ENCODE measurements at places on chromosomes 1 and 21.

DNA sequence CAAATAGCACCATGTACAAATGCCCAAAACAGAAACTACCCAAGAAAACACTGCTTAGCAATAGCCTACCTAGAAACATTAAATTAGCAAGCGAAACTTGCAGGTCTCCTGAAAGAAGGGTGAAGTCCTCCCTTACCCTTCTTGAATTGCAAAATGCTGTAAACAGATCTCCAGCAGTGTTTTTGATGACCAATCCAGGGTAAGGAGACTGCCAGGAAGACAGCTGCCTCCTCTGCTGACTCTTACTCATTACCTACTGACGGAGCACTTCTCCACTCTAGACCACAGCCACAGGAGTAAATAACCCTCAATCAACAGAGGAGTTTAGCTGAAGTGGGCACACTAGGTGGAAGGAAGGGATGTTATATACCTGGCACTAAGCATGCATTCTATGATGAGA lies 32.2 kb upstream of the GADD45A start:
- peak; percentile 69 for DNase-seq

DNA sequence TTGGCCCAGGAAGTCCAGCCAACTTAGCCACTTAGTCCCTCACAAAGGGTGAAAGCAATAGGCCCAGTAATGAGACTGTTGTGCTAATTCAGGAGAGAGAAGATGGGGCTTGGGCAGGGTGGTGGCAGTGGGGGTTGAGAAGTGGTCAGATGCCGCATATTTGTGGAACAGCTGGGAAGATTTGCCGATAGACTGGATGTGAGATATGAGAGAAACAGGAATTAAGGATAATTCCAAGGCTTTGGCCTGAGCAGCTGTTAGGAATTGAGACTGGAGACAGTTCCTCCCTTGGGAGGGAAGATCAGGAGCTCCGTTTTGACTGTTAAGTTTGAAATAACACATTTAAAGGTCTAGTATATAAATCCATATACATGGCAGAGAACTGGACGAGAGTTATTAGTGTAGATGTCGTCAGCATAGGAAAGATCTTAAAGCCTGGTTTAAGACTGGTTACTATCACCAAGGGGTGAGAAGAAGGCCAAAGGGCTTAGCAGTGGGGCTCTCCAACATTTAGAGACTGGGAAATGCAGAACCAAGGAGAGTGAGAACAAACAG lies 323.7 kb upstream of the FAM78B start:
- DNase-seq: no peak

DNA sequence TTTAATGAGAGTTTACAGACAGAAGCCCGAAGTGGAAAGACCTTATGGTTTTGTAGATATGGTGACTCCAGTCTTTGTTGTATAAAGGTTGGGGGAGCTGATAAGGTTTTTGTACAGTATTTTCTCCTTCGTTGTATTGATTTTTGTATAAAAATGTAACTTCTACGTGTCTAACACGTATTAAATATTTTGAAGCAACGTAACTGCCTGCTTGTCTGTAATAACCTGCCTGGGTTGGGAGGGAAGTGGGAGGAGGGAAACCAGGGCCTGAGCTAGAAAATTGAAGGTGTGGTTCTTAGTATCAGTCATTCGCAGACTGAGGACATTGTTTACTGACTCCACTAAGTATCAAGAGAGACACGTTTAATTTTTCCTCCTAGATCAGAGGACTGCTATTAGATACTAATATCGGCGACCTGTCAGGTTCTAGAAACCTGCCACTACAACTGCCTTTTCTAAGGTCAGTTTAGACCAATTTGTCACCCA lies 2.2 kb downstream of the IER5 start:
- peak; percentile 40 for DNase-seq

DNA sequence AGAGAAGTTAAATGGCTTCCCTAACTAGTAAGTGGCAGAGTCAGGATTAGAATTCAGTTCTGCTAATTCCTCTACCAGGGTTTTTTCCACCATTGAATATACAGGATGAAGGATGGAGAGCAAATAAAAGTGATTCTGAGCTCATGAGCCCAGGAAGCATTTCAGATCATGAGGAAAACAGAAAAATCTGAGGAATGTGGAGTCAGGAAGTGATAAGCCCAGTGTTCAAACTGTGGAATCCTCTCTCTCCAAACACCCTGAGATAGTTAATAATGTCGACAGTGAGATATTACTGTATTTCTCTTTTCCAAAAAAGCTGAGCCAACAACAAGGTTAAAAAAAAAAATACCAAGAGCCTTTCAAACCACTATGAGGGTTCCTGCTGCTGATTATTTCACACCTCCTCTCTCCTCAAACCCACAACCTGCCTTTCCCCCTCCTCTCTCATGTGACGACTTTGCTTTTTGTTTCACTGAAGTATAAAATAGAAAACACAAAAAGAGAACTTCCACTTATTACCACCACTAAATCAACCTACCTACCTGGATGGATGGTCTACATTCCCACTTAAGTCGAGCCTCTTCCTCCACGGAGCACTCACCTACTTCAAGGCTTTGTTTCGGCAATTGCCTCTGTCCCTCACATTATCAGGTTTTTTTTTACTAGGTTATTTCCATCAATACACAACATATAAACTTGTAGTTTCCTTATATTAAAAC lies 8.9 kb downstream of the SLAMF1 start:
- DNase-seq: peak; percentile 6

- DNase-seq: no peak
Observed at GRCh38 chr1:228175316-228176023, 9.9 kb downstream of the IBA57 start.

- DNase-seq: no peak
Observed at GRCh38 chr1:7932524-7933138, 8.0 kb downstream of the TNFRSF9 start.

- DNase-seq: no peak
Observed at GRCh38 chr1:194990483-194990882, 1617.8 kb downstream of the KCNT2 start.

DNA sequence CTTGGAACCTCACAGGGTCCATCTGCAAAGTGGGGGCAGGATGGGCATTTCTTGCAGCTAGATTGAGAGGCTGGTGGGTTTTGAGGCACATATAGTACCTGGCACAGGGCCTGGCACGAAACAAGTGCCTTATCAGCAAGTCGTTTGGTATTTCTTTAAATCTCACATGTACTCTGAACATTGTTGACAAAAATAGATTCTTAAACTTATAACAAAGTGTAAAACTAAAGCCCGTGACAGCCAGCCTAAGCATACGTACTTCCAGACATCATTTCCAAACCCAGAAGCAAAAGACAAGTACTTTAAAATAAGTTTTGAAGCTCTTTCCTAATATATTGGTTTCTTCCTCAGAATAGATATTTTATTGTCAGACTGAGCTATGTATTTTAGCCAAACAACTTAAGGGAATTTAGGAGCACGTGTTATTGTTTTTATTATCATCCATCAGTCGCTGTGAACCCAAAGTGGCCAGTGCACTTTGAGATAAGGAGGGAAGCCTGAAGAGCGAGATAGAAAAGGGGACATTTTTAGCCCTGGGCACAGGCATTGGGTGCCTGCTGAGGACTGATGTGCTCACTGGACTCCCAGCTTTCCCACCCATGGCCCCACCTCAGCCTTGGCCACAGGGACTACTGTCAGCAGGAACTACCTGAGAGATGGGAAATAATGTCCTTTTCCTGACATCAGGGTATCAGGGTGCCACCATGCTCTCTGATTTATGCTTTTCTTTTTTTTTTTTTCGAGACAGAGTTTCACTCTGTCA lies 3.0 kb downstream of the FBLIM1 start:
- no peak for DNase-seq

GRCh38 chr1:118334506-118334905 lies 149.5 kb upstream of the SPAG17 start:
- DNase-seq: no peak

DNA sequence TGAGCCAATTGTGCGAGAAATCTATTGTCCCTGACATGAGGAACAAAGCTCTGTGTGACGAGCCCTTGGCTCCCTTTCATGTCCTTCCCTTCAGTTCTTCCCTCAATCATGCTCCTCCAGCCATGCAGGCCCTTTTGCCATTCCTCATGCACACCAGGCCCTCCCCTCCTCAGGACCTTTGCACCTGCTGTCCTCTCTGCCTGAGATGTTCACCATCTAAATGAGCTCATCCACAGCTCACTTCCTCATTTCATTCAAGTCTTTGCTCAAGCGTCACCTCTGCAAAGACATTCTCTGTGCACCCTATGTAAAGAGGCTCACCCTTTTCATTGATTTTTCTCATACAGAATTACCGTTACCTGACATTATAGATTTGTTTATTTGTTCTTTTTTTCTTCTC lies 43.7 kb downstream of the C8B start:
- peak; percentile 31 for DNase-seq

GRCh38 chr1:181251713-181252075 lies 163.2 kb downstream of the IER5 start:
- DNase-seq: no peak

DNA sequence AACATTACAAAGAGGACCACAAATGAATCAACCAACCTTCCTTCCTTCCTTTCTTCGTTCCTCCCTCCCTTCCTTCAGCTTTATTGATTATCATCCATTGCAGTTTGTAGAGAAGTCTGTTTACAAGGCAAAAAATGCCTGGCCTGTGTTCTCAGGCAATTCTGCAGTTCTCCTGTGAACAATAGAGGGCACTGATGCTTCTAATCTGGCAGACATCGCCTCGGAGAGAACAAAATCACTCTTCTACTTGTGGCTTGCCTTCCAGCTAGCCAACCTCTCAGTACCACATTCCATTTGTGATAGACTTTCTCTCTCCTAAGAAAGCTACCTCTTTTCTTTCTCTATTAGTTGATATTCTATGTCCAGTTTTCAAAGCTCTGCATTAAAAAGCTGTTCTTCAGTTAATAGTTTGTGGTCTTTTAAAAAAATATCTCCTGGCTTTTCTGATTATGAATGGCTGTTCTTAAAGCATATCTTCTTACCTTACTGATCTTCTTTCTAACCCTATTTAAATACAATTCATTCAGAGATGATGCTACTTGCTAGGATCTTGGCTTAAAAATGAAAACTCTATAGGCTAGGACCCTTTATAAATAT lies 26.9 kb upstream of the ESRRG start:
- DNase-seq: peak; percentile 70

- DNase-seq: no peak
Observed at GRCh38 chr1:114428083-114428754, 82.8 kb downstream of the TRIM33 start.

- DNase-seq: no peak
Observed at GRCh38 chr1:18629659-18630510, 761 bp upstream of the PAX7 start.

GRCh38 chr1:119133987-119134386 lies 6.5 kb downstream of the WARS2 start:
- DNase-seq: peak; percentile 78

- peak; percentile 69 for DNase-seq
Observed at GRCh38 chr1:206890125-206891060, 6.8 kb upstream of the IL24 start.

- DNase-seq: no peak
Observed at GRCh38 chr1:203636291-203636690, 9.7 kb downstream of the ATP2B4 start.

- DNase-seq: no peak
Observed at GRCh38 chr1:51100264-51100880, 1.7 kb upstream of the C1orf185 start.

- DNase-seq: peak; percentile 33
Observed at GRCh38 chr1:204650911-204651570, 34.5 kb downstream of the LRRN2 start.

GRCh38 chr1:238767321-238767720 lies 619.0 kb upstream of the CHRM3 start:
- DNase-seq: no peak

- peak; percentile 30 for DNase-seq
Observed at GRCh38 chr1:156766298-156767100, 836 bp upstream of the PRCC start.

DNA sequence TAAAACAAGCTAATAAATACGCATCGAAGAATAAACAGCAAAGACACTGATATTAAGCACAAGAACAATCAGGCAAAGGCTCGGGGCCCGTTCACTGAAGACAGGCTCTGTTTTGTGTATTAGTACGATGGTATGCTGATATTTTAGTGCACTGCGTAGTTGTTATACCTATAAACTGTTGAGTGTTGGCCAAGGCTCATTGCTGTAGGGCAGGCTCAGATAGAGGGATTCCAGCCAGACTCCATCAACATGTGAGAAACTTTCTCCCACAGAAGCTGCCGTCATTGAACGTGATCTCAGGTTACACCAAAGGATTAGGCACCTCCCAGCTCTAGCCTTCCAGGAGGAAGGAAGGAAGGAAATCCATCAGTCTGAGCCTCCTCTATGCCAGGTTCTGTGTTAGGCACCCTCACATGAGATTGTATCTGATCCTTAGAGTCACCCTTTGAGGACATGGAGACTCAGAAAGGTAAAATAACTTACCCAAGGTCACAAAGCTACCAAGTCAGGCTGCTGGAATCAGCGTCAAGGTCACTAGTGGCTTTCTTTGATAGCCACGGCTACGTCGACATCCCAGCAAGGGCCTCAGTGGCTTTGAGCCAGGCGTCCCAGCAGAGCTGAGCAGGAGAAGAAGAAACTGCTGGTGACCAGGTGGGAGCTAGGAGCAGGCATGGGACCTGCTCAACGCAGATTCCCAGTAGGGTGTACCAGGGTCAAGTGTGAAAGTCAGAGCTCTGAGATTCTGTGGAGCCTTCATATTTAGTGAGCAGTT lies 14.8 kb downstream of the BCAR3 start:
- peak; percentile 53 for DNase-seq

- DNase-seq: no peak
Observed at GRCh38 chr1:65679773-65680172, 112.9 kb upstream of the PDE4B start.

DNA sequence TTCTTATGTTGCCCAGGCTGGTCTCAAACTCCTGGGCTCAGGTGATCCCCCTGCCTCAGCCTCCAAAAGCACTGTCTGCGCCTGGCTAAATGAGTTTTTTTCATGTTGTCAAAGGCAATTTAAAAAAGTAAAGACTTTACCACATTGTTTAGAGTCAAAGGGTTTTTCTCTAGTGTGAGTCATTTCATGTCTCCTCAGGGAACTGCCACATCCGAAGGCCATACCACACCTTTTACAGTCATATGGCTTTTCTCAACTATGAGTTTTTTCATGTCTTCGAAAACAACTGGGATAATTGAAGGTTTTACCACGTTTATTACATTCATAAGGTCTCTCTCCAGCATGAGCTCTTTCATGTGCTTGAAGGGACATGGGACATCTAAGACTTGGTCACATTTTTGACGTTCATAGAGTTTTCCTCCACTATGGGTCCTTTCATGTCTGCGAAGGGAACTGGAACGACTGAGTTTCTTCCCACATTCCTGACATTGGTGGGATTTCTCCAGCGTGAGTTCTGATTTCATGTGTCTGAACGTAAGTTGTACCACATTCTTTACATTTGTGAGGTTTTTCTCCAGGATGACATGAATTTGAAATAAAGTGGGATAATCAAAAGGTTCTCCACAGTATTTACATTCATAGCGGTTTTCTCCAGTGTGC lies 65.6 kb downstream of the UCHL5 start:
- DNase-seq: no peak

- peak; percentile 25 for DNase-seq
Observed at GRCh38 chr1:110017792-110018191, 16.6 kb upstream of the STRIP1 start.

- DNase-seq: no peak
Observed at GRCh38 chr1:29971703-29972102, 735.4 kb downstream of the PTPRU start.
